Fibroblast of pulmonary artery (primary cell): ENCODE measurements at places on chromosomes 6 and 20.

DNA sequence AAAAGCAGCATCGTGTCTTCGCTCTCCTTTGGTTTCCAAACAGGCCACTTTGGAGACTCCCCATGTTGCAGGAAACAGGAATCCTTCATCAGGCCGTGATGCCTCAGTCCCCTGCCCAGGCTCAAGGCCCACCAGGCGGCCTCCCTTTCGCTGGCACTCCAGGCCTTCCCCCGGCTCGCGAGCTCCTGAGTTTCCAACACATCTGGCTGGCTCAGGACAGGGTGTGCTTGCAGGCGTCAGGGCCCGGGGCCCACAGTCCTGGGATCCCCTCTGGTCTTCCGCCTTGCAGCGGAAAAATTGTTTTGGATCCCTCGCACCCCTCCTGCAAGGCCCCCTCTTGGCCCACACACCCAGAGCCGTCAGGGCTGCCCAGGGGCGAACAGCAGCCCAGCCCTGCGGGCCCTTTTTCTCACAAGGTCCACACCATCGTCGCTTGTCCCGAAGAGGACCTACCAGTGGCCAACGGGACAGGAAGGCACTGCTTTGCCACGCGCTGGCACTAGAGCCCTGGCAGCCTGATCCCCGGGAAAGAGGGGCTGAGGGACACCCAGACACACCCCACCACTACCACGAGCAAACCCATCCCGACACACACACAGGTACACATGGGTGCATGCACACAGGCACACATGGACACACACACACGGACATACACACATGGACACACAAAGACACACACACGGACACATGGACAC, 1930.9 kb upstream of the DEFB115 start:
- DNase-seq = no peak

- peak; percentile 41 for DNase-seq
Measured at GRCh38 chr6:35876902-35877301, 44.0 kb downstream of the SRPK1 start.

DNA sequence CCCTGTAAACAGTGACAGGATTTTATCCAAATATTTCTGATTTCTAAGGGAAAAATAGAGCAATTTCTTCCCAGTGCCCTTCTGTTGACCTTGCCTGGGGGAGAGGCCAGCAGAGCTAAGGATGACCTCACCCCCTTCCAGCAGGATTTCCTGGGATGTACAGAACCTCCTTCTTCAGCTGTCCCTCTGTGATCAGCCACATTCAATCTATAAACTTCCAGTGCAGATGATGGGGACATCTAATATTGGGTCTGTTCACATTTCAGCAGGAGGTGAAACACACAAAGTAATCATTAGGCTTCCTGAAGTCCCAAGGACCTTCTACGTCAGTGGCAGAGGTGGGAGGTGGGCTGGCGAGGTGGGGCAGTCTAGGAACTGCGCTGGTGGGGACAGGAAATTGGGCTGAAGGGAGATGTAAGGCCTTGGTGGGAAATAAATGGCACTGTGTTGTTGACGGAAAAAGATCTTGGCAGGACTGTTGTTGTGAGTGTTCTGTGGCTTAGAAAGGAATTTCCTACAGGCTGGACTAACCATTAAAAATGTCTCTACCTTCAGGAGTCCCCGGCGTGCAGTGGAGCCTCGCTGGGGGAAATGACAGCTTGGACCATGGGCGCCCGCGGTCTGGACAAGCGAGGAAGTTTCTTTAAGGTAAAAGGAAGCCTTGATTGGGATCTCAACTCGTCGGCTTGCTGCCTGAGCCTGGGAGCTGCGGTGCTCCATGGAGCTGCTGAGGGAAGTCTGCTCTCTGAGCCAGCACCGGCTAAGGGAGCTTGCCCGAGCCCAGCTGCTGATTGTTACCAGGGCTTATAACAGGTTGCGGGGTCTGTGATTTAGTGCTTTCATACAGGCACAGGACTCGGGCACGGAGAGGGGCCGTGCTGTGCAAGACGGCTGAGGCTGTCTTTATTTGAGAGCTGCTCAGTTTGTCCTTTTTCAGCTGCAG, 127.9 kb upstream of the NAA20 start:
- peak; percentile 92 for DNase-seq

- no peak for DNase-seq
Measured at GRCh38 chr6:126152372-126152745, 166.0 kb downstream of the TRMT11 start.

DNA sequence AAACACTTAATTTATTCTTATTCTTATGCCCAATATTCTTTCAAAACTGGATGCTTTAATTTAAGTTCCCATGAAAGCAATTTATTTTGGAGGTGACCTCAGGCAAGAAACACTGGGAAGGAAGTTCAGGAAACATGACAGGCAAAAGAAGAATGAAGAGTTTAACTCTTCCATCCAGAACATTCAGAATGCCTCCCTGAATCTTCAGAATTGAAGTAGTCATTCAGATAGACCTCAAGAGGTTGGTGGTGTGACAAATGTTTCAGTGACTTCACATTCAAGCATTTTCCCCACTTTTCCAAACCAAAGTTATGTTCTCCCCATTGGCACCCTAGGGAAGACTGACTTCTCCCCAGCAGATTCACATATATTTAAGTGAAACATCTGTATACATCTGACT, 110.5 kb downstream of the HAO1 start:
- no peak for DNase-seq

GRCh38 chr6:168128631-168129291, 49.7 kb upstream of the FRMD1 start:
- no peak for DNase-seq

GRCh38 chr6:90547079-90547478, 39.8 kb downstream of the MAP3K7 start:
- DNase-seq = no peak

- DNase-seq = no peak
Measured at GRCh38 chr6:149081281-149081680, 236.2 kb upstream of the TAB2 start.

DNA sequence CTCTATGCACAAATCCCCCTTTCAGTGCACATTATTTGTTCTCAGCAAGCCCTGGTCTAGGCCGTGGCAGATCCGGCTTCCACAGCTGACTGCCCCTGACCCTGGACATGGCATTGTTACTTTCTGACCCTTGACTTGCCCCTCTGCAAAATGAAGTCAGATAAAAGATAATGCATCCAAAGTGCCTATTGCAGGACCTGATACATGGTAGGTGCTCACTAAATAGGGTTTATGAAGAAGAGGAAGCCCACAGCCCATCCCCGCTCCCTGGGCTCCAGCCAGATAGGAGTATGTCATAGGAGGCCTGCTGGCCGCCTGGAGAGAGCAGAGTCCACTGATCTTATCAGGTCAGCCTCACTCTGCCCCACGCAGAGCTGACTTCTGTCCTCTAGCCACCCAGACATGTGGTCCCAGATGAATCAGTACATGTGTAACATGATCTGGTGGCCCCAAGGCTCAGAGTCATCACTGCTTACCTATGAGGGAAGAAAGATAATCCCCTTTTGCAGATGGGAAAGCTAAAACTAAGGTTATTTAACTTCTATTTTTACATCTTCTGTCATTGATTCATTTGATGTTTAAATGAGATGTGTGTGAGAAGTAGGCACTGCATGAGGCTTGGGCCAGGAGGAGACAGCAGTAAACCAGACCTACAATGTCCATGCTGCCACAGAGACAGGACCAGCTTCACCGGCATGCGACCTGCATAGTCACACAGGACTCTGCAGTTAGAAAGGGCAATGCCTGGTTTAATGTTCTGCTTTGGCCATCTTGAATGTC, 20.4 kb downstream of the MAFB start:
- DNase-seq = no peak

- peak; percentile 29 for DNase-seq
Measured at GRCh38 chr6:90490030-90490716, 96.7 kb downstream of the MAP3K7 start.

DNA sequence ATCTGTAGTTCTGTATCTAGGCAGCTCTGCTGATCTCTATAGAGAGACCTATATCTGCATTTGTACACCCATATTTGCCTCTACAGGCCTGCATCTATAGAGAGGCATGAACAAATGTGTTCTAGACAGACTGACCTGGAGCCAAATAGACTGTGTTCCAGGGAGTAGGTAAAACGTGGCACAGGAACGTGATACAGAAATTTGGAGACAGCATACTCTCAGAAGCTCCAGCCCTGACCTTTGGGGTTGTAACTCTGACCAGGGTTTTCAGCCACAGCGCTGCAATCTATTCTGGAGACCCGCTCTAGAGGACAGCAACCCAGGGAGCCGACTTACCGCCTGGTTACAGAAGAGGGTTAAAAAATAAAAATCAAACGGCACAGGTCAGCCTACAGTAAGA, 983 bp downstream of the RBBP9 start:
- DNase-seq = no peak

DNA sequence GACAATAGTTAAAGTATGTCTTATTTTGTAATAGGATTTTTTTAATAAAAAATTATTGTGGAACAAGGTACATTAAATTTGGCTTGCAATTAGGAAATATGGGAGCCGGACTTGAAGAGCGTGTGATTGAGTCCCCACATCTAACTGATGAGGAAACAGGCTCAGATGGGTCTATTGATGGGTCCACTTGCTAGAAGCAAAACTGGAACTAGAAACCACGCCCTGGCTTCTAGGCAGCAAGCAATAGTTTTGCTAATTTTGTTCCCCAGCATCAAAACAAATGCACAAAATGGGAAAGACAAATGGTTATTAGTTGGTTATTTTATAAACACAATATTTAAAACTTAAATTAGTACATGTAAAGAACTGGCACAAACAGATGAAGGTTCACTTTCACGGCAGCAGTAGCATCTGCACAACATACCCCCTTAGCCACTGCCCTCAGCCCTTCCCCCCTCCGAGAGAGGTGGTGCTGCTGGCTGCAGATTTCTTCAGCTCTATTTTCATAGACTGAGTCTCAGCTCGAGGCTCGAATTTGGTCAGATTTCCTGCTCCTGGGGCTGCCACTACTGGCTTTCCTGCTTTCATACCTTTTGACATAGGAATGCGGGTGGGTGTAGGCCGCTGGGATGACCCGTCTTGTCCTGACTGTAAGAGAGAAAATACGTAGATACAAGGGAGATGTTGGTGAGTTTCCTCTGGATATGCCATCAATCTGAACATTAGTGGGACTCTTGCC, 23.8 kb upstream of the TMEM30A start:
- no peak for DNase-seq

DNA sequence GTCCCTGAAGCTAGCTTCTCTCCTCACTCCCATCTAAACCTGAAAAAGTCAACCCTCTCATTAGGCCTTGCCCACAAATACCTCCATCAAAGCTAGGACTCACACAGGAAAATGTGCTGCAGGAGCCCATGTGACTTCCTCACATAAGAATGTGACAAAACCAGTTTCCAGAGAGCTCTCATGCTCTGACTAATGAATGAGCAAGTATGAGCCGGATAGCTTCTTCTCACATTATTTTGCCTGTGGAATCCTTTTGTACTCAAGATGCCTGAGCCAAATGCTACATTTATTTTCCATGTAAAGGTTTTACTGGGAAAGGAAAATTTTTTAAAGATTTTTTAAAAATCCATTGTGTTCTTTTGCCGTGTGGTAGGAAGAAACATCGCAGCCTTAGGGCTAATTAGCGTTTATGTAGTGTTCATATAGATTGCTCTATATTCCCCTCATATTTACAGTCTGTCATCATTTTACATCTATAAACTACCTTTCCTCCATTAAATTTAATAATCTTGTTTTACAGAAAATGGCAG, 68.6 kb upstream of the CCN6 start:
- peak; percentile 79 for DNase-seq

GRCh38 chr20:40815156-40816038, 126.4 kb upstream of the MAFB start:
- DNase-seq = no peak

DNA sequence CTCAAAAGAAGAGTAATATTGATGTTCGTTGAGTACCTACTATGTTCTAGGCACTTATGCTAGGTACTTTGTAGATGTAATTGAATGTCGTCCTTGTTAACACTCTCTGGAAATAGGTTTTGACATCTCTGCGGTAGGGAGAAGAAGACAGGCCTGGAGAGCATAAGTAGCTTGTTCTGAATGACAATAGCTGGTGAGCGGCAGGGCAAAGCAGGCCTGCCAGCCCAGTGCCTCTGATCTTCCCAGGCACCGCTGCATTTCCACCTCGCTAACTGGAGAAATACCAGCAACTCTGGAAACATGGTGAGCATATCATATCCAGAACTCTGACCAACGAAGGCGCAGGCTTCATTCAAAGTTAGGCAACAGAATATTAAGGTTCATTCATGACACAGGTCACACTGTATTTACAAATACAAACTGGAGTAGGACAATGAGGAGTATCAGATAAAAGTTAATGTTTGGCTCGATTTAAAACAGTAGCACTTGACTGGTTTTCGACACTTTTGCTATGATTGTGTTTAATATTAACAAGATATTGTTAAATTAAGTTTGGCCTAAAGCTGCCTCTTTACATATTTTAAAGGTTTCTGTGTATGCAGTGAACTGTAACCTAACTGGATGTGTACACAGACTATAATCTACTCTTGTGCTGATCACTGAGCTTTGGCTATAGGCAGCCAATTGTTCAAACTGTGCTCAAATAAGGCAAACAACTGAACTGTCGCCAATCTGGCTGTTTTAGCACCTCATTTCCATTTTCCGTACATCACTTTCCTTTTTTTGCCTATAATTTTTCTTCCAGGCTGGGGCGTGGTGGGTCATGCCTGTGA, 54.1 kb downstream of the PPP1R3G start:
- no peak for DNase-seq

DNA sequence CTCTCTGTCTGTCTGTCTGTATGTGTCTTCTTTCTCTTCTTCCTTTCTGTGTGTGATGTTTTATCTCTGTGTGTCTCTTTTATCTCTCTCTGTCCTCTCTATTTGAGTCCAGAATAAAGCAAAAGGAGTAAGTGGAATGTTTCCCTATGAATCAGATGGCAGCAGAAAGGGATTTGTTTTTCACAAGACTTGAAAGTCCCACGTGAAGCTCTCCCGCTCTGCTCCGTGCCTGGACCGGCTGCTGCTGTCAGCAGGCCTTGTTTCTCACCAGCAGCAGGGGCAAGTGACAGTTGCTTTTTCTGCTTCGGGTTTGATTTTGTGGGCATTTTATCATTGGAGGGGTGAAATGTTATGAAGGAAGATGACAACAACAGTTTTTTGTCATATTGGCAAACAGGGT, 212.7 kb downstream of the PACRG start:
- peak; percentile 32 for DNase-seq

- DNase-seq = no peak
Measured at GRCh38 chr6:156250593-156250992, 526.6 kb upstream of the ARID1B start.

DNA sequence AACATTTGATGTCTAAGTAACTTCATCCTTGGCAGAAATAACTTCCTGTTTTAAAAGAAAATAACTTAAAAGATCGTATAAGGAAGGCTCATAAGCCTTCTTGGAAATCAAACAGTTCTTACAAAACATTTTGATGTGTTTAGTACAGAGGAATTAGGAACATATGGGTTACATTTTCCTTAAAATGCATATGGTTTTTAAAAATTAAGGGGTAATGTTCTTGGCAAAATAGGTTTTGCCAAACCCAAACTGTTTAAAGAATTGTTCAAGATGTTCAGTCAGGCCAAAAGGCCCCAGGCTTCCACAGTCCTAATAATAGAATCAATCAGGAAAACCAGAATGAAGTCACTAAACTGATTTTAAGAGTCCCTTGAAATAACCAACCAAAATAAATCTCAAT, 142.7 kb upstream of the SLC35B3 start:
- no peak for DNase-seq

- DNase-seq = no peak
Measured at GRCh38 chr6:38959138-38959537, 89.4 kb upstream of the GLP1R start.

GRCh38 chr20:3161316-3162079, 1.8 kb upstream of the FASTKD5 start:
- DNase-seq = no peak
